ENCODE measurements at places on chromosomes 12 and 14.

DNA sequence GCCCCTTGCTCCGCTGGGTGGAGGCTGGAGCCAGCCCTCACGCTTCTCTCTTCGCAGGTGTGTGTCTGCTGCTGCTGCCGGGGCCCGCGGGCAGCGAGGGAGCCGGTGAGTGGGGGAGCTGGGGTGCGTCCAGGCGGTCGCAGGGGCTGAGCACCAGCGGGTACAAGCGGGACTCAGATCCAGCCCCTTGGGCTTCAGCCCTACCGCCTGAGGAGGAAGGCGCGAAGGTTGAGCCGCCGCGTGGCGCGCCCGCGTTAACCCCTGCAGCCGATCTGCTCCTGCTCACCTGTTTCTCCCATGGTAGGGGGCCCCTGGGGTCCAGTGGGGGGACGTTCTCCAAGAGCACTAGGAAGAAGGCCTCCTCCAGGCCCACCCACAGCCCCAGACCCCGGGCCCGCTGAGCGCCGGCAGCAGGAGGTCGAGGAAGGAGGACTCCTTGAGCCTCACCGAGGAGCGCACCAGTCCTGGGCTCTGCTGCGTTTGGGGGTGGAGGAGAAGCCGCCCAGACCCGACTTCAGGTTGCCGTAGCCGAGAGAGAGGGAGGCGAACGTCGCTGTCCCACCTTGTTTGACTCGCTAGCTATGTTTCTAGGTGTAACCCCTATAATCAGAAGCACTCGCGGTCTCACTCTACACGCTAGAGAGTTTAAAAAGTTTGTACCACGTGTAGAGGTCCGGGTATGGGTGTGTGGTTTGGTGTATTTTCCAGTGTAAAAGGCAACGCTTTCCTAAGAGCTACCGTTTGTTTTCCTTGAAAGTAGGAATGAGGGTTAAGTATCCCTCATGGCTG is 834 bp downstream of the COCH start:
- no peak for DNase-seq

DNA sequence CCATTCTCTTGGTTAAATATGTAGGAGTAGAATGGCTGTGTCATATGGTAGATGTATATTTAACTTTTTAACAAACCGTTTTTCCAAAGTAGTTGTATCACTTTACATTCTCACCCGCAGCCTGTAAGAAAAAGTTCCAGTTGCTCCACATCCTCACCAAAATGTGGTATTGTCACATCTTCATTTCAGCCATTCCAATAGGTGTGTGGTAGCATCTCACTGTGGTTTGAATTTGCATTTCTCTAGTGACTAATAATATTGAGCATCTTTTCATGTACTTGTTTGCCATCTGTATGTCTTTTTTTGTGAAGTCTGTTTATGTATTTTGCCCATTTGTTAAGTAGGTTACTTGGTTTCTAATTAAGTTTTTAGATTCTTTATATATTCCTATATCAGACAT is 78.6 kb downstream of the TBK1 start:
- DNase-seq, result no peak

DNA sequence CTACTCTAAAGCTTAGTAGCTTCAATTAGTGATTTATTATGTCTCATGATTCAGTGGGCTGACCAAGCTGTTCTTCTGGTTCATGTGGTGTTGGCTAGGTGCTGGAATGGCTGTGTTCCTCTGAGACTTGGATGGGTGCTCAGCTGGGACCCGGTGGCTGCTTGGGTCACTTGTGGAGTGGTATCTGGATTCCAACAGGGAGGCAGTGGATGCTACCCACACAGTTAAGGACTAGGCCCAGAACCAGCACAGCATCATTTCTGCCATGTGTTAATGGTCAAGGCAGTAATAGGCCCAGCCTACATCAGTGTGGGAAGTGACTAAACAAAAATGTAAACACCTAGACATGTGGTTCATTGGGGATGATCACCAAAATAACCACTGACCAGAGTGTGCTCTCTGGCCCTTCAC is 72.2 kb downstream of the FGD4 start:
- DNase-seq, result no peak

- no peak for DNase-seq
Observed at GRCh38 chr12:113980537-113981337, 14.6 kb upstream of the RBM19 start.

DNA sequence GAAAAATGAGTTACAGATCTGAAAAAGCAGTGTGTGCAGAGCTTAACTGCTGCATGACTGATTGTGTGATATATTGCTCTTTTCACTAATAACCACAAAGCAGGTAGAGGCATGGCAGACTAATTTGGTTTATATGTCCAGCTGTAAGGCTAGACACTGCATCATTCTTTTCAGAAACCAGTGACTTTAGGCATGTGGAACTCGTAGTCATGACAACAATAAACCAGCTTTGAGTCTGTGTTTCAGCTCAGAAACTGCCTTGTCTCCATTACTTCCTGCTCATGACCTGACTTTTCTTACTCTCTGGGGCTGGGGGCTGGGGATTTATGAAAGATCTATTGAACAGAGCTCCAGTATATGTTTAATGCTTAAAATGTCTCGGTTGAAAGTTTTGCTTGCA is 146.8 kb upstream of the LRIG3 start:
- DNase-seq, result no peak

Measured in Right ventricle myocardium inferior (tissue), 1 donor.